ENCODE measurements at places on chromosomes 2 and 18.

DNA sequence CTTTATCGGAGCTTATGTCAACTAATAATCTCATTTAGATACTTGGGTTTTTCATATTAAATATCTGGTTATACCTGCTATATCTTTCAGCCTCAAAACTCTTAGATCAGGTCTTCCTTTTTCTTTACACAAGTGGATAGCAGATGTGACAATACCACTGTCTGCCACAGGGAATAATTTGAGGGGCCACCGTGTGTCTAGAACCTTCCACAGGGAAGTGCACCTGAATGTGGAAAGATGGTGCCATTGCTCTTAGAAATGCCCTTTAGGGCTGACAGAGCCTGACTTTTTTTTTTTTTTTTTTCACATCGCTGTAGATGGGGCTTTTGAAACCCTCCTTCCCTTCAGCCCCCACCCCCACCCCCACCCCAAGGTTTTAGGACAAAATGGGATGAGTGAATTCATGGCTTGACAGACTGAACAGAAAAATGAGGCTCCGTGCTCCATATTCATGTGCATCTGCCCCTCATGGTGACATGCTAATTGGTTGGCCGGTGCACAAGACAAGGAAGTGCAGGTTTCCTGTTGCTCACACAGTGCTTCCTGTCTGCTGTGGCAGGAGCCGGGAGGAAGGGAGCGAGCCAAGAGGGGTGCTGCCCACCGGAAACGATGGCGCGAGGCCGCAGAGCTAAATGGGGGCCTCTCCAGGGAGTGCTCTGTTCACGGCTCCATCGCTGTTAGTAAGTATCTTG lies 246.0 kb downstream of the LDLRAD4 start:
- DNase-seq = no peak

DNA sequence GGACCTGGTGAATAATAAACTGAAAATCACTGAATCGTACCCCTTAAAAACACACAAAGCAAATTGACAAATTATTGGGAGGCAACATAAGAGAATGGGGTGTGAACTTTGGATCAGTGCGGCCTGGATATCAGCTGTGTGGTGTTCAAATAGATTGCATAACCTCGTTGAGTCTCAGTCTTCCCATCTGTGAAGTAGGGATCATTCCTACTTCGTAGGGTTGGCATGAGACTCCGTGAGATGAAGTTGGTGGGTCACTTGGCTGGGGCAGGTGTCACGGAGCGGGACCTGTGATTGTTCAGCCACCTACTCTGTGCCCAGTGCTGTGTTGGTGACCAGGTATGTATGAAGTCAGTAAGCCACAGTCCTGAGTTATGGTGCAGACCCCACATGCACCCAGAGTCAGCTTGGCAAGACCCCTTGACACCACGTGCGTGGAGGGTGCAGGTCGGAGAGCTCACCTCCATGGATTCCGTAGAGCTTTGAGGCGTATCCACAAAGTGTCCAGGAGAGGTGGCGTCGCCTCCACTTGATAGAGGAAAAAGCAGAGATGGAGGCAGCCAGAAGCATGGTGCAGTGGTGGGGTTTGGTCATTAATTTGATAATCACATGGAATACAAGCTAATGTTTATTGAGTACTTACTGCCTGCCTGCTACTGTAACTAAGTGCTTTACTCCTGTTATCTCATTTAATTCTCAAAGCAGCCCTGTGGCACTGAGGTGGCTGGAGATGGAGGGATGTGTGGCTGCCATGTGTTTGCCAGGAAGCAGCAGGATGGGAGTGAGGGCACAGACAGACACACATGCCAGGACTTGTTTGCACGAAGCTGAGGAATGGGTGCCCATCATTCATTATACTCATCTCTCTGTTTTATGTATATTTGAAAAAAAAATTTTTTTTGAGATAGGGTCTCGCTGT lies 35.8 kb downstream of the HPCAL1 start:
- DNase-seq = no peak

GRCh38 chr18:54240629-54241107 lies 16.2 kb upstream of the MBD2 start:
- no peak for DNase-seq

GRCh38 chr2:10374362-10374943 lies 71.7 kb downstream of the HPCAL1 start:
- DNase-seq = no peak

DNA sequence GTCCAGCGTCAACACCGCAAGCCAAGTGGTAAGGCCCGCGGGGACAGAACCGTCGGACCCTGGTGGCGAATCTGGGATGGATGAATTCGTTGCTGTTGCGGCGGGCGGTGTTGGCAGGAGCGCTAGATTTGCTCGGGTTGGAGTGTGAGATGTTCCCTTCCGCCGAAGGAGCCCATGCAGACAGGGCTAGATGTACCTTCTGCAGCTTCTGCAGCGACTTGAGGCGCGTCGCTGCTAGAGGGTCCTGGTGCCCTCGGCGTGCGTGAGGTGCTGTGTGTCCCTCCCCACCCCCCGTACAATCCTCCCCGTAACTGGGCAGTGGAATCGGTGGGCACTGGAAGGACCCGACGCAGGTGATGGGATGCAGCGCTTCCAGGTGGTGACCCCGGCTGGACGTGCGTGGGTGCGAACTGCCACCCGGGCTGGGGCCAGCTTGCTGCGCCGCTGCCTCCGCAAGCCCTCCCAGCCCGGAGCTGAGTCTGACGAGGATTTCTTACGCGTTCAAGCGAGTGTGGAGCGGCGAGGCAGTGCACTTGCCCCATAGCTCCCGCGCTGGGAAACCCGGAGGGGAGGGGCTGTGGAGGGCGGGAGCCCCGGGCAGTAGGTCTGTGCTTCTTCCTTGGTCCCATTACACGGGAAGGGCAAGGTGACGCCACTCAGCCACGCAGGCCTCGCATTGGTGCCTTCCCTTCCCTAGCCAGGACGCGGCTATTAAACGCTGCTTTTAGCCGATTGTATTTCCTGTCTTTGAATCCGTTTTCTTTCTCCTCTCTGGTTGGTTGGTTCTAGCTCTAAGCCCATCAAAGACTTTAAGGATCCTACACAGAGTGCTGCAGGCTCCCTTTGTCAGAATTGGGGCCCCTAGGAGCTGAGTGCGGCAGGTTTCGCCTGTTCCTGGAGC lies 34.2 kb downstream of the CHRNA1 start:
- DNase-seq = peak; percentile 54

DNA sequence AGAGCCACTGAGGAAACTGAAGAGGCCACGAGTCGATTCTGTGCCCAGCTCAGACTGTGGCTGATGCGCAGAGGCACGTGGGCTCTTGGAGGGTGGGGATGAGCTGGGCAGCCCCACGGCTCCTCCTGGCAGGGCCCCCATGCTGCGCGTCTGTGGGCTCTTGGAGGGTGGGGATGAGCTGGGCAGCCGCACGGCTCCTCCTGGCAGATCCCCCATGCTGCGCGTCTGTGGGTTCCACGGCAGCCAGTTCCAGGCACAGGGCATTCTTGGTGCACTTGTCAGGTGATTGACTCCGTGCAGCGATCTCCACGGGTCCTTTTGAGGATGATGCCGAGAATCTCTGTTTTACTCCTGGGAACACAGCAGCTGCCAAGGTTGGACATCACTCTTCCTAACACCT lies 138.1 kb upstream of the ZNF236 start:
- no peak for DNase-seq

DNA sequence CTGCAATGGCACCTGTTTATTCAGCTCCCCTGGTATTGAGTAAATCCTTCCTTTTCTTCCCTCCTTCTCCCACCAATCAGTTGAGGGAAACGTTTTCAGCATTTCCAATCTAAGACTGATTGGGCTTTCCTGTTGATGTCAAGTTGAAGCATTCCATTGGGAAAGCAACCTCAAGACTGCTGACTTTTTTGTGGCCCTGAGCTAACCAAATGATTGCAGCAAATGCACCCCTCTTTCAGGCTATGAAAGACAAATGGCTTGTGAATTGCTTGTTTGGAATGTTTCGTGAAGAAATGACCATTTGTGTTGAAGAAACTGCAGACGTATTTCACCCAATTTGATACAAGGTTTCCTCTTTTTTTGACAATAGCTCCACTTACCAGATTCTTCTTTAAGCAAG lies 303.5 kb downstream of the EPHA4 start:
- DNase-seq = no peak

- DNase-seq = no peak
Observed at GRCh38 chr2:219500135-219500534, 1.4 kb downstream of the GMPPA start.

- DNase-seq = no peak
Observed at GRCh38 chr18:62767321-62767720, 52.0 kb downstream of the PHLPP1 start.

DNA sequence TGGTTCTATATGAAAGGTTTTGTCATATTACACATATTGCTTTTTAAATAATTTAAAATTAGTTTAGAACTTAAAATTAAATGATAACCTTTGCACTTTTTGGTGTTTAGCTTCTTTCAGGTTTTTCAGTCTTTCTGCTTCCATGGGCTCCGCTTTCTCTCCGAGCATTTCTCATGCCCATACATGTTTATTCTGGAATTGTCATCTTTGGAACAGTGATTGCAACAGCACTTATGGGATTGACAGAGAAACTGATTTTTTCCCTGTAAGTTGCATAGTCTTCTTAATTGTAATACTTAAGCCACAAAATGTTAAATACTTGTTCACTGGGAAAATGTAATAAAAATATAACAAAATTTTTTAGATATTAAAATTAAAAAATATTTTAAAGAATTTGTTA lies 31.0 kb downstream of the CYBRD1 start:
- no peak for DNase-seq

DNA sequence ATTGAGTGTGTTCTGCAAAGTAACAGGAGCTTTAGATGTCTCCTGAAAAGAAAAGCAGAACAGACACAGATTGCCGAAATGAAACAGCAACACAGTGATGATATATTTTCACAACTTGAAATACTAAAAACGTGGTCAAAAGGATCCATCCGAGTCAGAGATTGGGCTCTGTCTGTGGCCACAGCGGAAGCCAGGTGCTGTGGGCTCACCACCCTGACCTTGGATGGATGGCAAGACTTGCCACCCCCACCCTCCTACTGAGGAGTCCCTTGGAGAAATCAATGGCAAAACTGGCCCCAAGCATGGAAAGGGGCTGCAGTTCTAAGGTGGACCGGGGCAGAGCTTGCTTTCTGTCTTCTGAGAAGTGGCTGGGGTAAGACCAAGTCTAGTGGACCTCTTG lies 31.4 kb upstream of the ACKR3 start:
- no peak for DNase-seq

Measured in right forelimb (tissue), 1 donor.